Kidney epithelial cell (primary cell): ENCODE measurements at places on chromosomes 11 and 22. TPM values are rescaled to one million over a fixed set of nuclear protein-coding genes. Genes with fewer than 3 reads are reported as not detected.

DNA sequence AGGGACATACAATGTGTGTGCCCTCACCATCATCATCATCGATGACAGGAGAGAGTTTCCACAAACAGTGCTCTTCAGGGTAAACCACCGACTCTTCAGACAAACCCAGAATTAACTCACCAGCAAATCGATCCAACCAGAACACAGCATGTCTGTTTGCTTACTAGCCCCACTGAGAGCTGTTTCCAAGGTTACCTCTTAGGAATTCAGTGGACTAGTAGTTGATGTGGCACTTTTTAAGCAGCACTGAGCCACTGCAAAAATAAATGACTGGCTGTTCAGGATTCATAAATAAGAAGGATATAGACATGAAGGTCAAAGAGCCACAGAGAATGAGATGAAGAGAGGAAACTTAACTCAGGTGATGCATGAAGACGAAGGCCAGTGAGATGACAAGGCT lies 83.1 kb downstream of the PARVA start:
- no peak for DNase-seq

DNA sequence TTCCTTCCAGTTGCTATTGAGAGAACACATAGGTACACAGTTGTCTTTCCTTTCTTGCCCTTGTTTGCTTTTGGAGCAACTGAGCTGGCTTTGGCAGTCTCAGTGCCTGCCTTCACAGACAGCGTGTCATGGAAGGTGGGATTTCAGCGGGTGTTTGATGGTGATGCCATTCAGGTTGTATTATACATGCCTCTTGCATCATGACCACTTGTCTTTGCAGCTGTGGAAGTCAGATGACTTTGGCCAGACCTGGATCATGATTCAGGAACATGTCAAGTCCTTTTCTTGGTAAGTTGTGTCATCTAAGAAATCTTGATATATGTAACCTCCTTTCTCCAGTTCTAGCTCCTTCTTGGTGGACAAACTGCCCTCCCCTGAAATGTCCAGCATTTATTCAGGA lies 37.1 kb upstream of the SORL1-AS1 start:
- no peak for DNase-seq

- DNase-seq: no peak
These were observed 111.8 kb downstream of the CTNND1 start for GRCh38 chr11:57873196-57873911.

- no peak for DNase-seq
These were observed 38.7 kb downstream of the REXO2 start for GRCh38 chr11:114478001-114478410.

GRCh38 chr22:42848941-42849550 lies 8.0 kb downstream of the ARFGAP3 start:
- no peak for DNase-seq

DNA sequence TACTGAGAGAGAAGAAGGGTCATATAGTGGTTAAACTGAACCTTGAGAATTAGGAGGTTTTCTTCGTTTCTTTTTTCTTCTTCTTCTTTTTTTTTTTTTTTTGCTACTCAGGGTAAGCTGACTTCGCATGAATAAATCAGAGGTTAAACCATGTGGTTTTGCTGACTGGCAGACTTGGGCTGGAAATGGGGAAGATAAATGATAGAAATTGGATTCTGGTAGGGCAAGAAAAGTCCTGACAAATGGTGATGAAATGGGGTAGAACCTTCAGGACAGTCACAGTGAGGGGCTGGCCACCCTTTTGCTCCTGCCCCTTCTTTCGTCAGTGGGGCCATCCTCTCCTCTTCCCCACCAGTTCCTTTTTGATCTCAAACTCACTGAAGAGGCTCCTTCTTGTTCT lies 1.6 kb upstream of the SWAP70 start:
- no peak for DNase-seq

- DNase-seq: no peak
These were observed 21.7 kb upstream of the ABTB2 start for GRCh38 chr11:34379539-34379938.

DNA sequence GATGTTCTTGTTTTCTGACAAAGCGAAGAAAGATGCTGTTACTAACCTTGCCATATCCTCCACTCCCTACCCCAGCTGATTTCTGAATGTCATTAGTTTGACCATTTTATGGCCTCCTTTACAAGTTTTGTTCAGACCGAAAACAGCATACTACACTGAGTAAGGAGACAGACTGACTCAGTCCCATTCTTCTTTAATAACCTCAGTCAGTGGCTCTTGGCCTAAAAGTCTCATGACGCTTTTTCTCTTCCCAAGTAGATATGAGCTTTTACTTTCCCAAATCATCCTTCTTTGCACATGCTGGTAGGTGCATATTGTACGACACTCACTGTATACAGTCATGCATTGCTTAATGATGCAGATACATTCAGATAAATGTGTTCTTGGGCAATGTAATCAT lies 8.0 kb upstream of the FIBIN start:
- DNase-seq: no peak

Gene VPS37C
- total RNA-seq: 24.4 and 27.8 TPM in 2 replicates
